Activated CD4-positive, alpha-beta T cell treated with anti-CD3 and anti-CD28 coated beads for 4 hours (primary cell): ENCODE measurements at places on chromosomes 12 and 14.

- no peak for DNase-seq
Measured at GRCh38 chr12:132487311-132487741, 2.6 kb upstream of the FBRSL1 start.

DNA sequence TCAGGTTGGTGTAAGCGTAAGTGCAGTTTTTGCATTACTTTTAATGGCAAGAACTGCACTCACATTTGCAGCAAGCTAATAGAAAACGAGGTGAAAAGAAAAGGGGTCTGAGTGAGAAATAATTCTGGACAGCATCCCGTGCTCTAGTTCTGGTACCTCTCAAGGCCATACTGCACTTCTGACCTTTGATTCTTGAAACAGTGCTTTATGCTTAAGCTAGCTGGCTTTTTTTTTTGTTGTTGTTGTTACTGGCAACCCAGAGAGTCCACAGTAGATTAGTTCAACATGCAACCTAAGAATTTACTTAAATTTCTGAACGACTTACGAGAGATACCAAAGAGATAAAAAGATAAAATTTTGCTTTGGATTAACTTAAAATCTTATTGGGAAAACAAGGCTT is 75.2 kb upstream of the PRKD1 start:
- no peak for DNase-seq

DNA sequence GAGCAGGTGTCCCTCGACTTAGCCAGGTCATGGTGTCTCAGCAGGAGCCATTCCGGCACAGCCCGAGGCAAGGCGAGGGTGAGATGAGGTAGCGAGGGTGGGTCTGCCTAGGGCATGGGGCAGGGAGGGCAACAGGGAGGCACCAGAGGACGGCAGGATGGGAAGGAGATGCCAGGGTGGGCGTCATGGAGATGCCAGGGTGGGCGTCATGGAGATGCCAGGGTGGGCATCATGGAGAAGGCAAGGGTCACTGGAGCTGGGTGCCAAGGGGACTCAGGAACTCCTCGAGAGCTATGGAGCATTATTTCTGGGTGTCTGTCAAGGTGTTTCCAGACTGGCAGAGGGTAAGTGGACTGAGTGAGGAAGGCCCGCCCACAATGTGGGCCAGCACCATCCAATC is 7.4 kb downstream of the DEGS2 start:
- no peak for DNase-seq

GRCh38 chr14:35254736-35255135 is 37.4 kb upstream of the PSMA6 start:
- no peak for DNase-seq

- DNase-seq = no peak
Measured at GRCh38 chr12:53734425-53734824, 7.2 kb upstream of the CALCOCO1 start.
